Activated CD8-positive, alpha-beta T cell treated with anti-CD3 and anti-CD28 coated beads for 36 hours (primary cell): ENCODE measurements at places on chromosomes 4 and X. TPM values are rescaled to one million over a fixed set of nuclear protein-coding genes. Genes with fewer than 3 reads are reported as not detected.

DNA sequence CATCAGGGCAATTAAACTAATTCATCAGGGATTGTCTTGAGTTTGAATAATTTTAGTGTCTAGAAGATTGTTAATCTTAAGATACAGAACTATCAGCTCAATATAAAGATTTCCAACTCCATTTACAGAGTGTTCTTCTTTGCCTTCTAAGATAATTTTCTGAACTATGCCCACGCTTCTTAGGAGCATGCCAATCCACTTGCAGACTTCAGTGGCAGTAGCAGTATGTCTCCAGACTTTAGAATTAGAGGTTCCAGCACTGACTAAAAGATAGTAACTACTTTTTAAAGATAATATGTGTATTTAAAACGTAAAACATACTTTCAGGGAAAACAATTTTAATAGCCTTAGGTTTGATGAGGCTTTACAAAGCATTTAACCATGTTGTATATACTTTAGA is 34.2 kb upstream of the GALNT7 start:
- H3K4me3 ChIP-seq, result no peak overlapping the region
- H3K4me1 ChIP-seq, result no peaks in the 10 kb centered on the region
- no peak overlapping the region for H3K27ac ChIP-seq
- H3K27me3 ChIP-seq, result no peaks in the 10 kb centered on the region
- DNase-seq, result no peak

Gene DCAF8L2
- not detected for total RNA-seq

- DNase-seq, result no peak
- H3K27me3 ChIP-seq, result no peaks in the 10 kb centered on the region
- no peaks in the 10 kb centered on the region for H3K36me3 ChIP-seq
- H3K4me3 ChIP-seq, result no peak overlapping the region
- H3K27ac ChIP-seq, result no peak overlapping the region
- H3K4me1 ChIP-seq, result no peaks in the 10 kb centered on the region
These were observed 127.9 kb upstream of the PCDH18 start for GRCh38 chr4:137660211-137660610.

Gene TGIF2LX
- total RNA-seq, result not detected

Gene DCAF12L1
- total RNA-seq, result not detected

DNA sequence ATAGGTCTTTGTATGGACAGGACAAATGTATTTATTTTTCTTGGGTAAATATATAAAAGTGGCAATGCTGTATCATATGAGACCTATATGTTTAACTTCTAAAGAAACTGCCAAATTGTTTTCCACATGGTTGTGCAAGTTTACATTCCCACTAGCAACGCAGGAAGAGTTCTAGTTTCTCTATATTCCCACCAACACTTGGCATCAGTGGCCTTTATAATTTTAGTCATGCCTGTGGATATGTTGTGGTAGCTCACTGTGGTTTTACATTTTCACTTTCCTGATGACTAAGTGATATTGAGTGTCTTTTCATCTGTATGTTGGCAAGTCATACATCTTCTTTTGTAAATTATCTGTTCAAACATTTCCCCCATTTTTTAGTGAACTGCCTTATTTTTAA is 126.0 kb downstream of the EMCN start:
- H3K4me3 ChIP-seq, result no peak overlapping the region
- no peak for DNase-seq
- H3K27me3 ChIP-seq, result peaks cover 2% of the 10 kb centered on the region
- peaks cover 5% of the 10 kb centered on the region for H3K4me1 ChIP-seq
- no peaks in the 10 kb centered on the region for H3K36me3 ChIP-seq
- no peak overlapping the region for H3K27ac ChIP-seq

DNA sequence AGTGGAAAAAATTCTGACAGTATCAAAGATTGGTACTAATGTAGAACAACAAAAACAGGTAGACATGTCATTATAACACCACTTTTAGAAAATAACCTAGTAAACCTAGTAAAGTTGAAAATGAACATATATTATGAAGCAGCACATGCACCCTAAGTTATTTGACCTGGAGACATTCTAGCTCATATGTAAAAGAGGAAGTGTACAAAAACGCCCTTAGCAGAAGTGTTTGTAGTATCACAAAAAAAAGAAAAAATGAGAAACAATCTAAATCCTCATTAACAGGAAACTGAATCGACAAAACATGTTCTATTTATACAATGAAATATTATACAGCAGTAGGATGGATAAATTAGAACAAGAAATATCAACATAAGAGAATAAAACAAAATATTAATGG is 318.9 kb upstream of the PPP1R2C start:
- no peak overlapping the region for H3K27ac ChIP-seq
- H3K27me3 ChIP-seq, result no peaks in the 10 kb centered on the region
- H3K4me1 ChIP-seq, result peaks cover 4% of the 10 kb centered on the region
- no peak for DNase-seq
- no peak overlapping the region for H3K4me3 ChIP-seq

- H3K27ac ChIP-seq, result no peak overlapping the region
- no peaks in the 10 kb centered on the region for H3K4me1 ChIP-seq
- no peaks in the 10 kb centered on the region for H3K36me3 ChIP-seq
- DNase-seq, result no peak
- H3K4me3 ChIP-seq, result no peak overlapping the region
- peaks cover 13% of the 10 kb centered on the region for H3K27me3 ChIP-seq
These were observed 31.4 kb downstream of the DOK7 start for GRCh38 chr4:3494462-3494871.

GRCh38 chrX:47143894-47144625 is 442 bp downstream of the NDUFB11 start:
- H3K4me1 ChIP-seq, result peaks cover 28% of the 10 kb centered on the region
- peak; percentile 41 for DNase-seq
- peaks cover 39% of the 10 kb centered on the region for H3K36me3 ChIP-seq
- peak overlapping the region; percentile 99 for H3K27ac ChIP-seq

DNA sequence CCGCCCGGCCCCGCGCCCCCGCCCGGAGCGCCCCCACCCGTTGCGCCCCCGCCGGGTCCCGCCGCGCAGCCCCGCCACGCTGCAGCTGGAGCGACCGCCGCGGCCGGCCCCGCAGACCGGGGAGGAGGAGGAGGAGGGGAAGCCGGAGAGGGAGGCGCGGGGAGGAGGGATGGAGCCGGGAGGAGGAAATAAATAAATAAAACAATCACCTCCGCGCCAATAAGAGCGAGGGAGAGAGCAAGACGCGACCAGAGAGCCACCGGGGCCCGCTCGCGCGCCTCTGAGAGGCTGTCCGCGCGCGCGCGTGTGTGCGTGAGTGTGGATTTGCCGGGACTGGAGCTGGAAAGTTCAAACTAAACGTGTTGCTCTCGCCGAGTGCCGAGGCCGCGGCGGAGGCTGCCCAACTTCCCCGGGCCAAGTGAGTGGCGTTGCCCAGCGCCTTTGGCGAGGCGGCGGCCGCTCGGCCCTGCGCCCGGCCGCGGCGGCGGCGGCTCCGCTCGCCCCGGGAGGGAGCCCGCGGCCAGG is 2184.4 kb upstream of the TENM3 start:
- peaks cover 41% of the 10 kb centered on the region for H3K27me3 ChIP-seq
- H3K4me1 ChIP-seq, result peaks cover 8% of the 10 kb centered on the region
- no peak overlapping the region for H3K27ac ChIP-seq
- H3K36me3 ChIP-seq, result no peaks in the 10 kb centered on the region

- H3K4me3 ChIP-seq, result no peak overlapping the region
- no peak for DNase-seq
- no peak overlapping the region for H3K27ac ChIP-seq
- H3K4me1 ChIP-seq, result no peaks in the 10 kb centered on the region
These were observed 240.9 kb upstream of the VEGFC start for GRCh38 chr4:177033632-177034031.

DNA sequence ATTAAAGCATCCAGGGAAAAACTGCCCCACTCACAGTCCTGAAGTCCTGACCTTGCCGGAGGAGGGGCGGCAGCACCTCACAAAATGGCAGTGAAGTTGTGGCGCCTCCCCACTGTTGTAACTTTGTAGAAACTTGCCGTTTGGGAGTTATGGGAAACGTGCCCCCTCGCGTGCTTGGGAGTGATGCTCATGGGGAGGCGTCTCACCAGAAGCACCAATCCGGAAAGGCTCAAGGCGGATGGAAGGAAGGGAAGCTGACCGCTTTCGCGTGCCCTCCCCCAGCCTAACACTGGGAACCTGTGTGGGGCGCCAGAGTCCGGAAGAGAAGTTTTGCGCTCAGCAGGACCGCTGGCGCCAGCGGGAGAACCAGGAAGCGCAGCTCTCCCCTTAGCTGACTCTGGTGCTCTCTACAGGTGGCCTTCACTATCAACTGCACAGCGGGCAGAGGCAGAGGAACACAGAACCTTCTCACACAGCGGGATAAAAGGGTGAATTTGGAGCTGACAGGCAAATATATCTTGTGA is at the start of the genes CT45A10 and SAGE1:
TSS of gene CT45A10 (minus strand) at position 151 of the 524 bp plus-strand sequence. CDS start 8,100 bp downstream, outside the sequence.
TSS of gene SAGE1 (plus strand) at position 423 of the 524 bp plus-strand sequence. CDS start 2,527 bp downstream, outside the sequence.
- H3K27me3 ChIP-seq, result no peaks in the 10 kb centered on the region
- H3K4me3 ChIP-seq, result no peak within 1 kb of the TSS
- no peaks in the 10 kb centered on the region for H3K4me1 ChIP-seq

DNA sequence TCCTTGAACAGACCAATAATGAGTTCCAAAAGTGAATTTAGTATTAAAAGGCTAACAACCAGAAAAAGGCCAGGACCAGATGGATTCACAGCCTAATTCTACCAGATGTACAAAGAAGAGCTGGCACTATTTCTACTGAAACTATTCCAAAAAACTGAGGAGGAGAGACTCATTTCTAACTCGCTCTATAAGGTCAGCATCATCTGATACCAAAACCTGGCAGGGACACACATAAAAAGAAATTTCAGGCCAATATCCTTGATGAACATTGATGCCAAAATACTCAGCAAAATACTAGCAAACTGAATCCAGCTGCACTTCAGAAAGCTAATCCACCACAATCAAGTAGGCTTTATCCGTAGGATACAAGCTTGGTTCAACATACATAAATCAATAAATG is 35.8 kb upstream of the USP46 start:
- H3K27ac ChIP-seq, result no peak overlapping the region
- no peak overlapping the region for H3K4me3 ChIP-seq
- peaks cover 3% of the 10 kb centered on the region for H3K36me3 ChIP-seq
- H3K4me1 ChIP-seq, result no peaks in the 10 kb centered on the region

DNA sequence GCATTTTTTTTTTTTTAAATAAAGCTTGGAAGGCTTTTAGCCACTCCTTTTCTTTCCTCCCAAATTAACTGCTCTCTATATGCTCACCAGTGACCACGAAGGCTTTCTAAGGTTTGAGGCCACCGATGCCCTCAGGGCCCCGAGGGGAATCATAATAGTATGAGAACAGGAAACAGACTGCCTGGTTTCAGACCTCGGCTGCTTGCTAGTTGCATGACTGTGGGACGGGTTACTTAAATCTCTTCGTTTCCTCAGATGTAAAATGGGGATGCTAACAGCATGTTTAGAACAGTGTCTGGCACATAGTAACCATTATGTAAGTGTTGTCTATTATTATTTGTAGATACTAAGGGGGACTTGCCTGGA is 3.6 kb downstream of the LINC00632 start:
- H3K27ac ChIP-seq, result no peak overlapping the region
- peak; percentile 20 for DNase-seq
- no peaks in the 10 kb centered on the region for H3K36me3 ChIP-seq
- H3K4me3 ChIP-seq, result no peak overlapping the region
- no peaks in the 10 kb centered on the region for H3K4me1 ChIP-seq

GRCh38 chr4:152408514-152409327 is 127.2 kb downstream of the FBXW7 start:
- H3K36me3 ChIP-seq, result peaks cover 12% of the 10 kb centered on the region
- no peak overlapping the region for H3K27ac ChIP-seq
- no peak overlapping the region for H3K4me3 ChIP-seq
- H3K4me1 ChIP-seq, result peaks cover 21% of the 10 kb centered on the region

Gene POF1B
- total RNA-seq, result not detected

Gene CASP3
- 96.9 TPM for total RNA-seq

DNA sequence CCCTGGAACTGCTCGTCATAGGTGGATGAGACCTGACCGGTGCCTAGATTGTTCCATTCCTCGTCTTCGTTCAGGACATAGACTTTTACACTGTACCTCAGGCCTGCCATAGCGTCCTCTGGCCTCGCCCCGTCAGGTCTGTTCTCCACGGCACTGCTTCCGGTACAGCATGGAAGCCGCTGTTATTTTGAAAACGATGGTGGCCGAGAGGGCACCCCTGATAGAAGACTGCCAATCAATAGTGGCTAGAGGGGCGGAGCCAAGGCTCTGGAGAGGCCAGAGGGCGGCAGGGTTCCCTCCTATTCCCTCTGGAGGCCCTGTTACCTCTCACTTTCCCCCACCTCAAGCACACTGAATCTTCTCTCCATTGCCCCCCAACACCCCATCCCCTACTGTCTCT is at the start of gene PPP4R3C:
TSS of gene PPP4R3C (minus strand) at position 155 of the 400 bp plus-strand sequence. CDS start at position 110, 45 bp downstream.
- no peaks in the 10 kb centered on the region for H3K36me3 ChIP-seq
- no peaks in the 10 kb centered on the region for H3K4me1 ChIP-seq
- H3K27me3 ChIP-seq, result no peaks in the 10 kb centered on the region
- H3K4me3 ChIP-seq, result no peak within 1 kb of the TSS

DNA sequence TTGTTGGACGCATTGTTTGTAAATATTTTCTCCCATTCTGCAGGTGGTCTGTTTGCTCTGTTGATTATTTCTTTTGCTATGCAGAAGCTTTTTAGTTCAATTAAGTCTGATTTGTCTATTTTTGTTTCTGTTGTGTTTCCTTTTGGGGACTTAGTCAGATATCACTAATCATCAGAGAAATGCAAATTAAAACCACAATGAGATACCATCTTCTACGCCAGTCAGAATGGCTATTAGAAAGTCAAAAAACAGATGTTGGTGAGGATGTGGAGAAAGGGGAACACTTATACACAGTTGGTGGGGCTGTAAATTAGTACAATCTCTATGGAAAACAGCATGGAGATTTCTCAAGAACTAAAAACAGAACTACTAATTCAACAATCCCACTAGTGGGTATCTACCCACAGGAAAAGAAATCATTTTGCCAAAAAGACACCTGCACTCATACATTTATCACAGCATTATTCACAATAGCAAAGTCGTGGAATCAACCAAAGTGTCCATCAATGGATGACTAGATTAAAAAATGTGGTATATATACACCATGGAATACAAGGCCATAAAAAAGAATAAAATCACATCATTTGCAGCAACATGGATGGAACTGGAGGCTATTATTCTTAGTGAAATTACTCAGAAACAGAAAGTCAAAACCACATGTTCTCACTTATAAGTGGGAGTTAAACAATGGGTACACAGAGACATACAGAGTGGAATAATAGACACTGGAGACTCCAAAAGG is 8.1 kb downstream of the COQ2 start:
- DNase-seq, result no peak
- H3K27me3 ChIP-seq, result no peaks in the 10 kb centered on the region
- peaks cover 26% of the 10 kb centered on the region for H3K36me3 ChIP-seq
- H3K4me3 ChIP-seq, result no peak overlapping the region

GRCh38 chrX:65502618-65503017 is 32.0 kb downstream of the LAS1L start:
- H3K27me3 ChIP-seq, result no peaks in the 10 kb centered on the region
- DNase-seq, result no peak
- peaks cover 5% of the 10 kb centered on the region for H3K36me3 ChIP-seq
- no peak overlapping the region for H3K4me3 ChIP-seq

- H3K27me3 ChIP-seq, result no peaks in the 10 kb centered on the region
- no peak overlapping the region for H3K27ac ChIP-seq
- H3K4me3 ChIP-seq, result no peak overlapping the region
- H3K4me1 ChIP-seq, result no peaks in the 10 kb centered on the region
These were observed 102.0 kb upstream of the ARHGAP24 start for GRCh38 chr4:85372966-85373365.

GRCh38 chr4:85153221-85153620 is 186.7 kb upstream of the WDFY3 start:
- H3K36me3 ChIP-seq, result no peaks in the 10 kb centered on the region
- no peak overlapping the region for H3K4me3 ChIP-seq
- no peak overlapping the region for H3K27ac ChIP-seq
- peaks cover under 1% of the 10 kb centered on the region for H3K27me3 ChIP-seq
- no peak for DNase-seq
- H3K4me1 ChIP-seq, result no peaks in the 10 kb centered on the region

- H3K36me3 ChIP-seq, result no peaks in the 10 kb centered on the region
- DNase-seq, result peak; percentile 44
- no peaks in the 10 kb centered on the region for H3K4me1 ChIP-seq
These were observed 46.9 kb upstream of the SLC25A4 start for GRCh38 chr4:185096032-185096653.
